Activated naive CD8-positive, alpha-beta T cell treated with anti-CD3 and anti-CD28 coated beads, Interleukin-2, amount 10 ng/mL, durations not matched to agents 7 days and 5 days (primary cell): ENCODE measurements at places on chromosomes 1 and 21.

DNA sequence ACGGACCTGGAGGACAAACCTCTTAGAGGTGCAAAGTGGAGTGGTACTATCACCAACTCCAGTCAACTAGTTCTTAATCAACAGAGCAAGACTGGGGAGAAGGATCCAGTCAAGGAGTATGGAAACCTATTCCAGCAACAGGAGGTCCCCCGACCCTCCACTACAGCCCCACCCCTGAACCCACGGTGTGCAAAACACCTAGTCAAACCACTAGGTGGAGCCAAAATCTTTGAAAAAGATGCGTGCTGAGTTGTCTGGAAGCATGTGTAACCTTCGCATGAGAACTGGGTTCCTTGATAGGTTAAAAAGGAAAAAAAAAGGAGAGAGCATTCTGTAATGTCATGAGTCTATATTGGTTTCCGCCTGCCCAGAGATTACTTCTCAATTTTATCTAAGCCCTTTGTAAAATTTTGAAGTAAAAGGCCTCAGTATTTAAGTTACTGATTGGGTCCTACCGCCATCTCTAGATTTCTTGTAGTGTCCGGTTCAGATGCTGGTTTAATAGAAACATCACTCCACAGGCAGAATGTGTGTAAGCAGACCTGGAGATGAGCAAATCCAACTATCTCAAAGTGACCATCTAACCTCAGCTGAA is 81.9 kb upstream of the HAO2 start:
- H3K27me3 ChIP-seq = peaks cover 25% of the 10 kb centered on the region
- no peak overlapping the region for H3K27ac ChIP-seq
- H3K36me3 ChIP-seq = no peaks in the 10 kb centered on the region
- no peaks in the 10 kb centered on the region for H3K4me1 ChIP-seq
- no peak for DNase-seq

DNA sequence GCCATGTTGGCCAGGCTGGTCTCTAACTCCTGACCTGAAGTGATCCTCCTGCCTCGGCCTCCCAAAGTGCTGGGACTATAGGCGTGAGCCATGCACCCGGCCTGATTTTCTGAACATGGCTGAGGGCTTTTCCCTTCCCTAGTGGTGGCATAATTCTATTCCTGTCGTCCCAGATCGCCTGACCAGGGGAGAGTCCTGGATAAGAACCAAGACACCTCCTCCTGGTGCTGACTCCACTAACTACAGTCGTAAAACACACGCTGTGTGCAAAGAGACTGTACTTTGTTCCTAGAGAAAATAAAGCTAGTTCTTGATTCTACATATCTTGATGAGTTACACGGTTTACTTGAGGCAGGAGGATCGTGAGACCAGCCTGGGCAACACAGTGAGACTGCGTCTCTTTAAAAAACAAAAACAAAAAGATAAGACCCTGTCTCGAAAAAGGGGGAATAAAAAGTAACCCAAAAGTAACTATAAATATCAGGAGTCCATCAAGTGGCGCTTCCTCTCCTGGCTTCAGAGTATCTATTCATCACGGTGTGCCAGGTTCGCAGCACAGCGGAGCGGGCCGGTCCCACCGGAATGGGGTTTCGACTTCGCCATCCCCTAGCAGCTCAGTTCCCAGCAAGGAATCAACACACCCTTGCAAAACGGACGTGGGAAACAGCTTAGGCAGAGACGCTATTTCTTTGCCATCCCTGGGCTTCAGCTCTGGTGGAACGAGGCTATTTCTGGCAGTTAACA is 973 bp downstream of the SDF4 start:
- peak overlapping the region; percentile 92 for H3K27ac ChIP-seq
- H3K27me3 ChIP-seq = no peaks in the 10 kb centered on the region
- H3K4me3 ChIP-seq = peak overlapping the region; percentile 92
- no peak for DNase-seq

DNA sequence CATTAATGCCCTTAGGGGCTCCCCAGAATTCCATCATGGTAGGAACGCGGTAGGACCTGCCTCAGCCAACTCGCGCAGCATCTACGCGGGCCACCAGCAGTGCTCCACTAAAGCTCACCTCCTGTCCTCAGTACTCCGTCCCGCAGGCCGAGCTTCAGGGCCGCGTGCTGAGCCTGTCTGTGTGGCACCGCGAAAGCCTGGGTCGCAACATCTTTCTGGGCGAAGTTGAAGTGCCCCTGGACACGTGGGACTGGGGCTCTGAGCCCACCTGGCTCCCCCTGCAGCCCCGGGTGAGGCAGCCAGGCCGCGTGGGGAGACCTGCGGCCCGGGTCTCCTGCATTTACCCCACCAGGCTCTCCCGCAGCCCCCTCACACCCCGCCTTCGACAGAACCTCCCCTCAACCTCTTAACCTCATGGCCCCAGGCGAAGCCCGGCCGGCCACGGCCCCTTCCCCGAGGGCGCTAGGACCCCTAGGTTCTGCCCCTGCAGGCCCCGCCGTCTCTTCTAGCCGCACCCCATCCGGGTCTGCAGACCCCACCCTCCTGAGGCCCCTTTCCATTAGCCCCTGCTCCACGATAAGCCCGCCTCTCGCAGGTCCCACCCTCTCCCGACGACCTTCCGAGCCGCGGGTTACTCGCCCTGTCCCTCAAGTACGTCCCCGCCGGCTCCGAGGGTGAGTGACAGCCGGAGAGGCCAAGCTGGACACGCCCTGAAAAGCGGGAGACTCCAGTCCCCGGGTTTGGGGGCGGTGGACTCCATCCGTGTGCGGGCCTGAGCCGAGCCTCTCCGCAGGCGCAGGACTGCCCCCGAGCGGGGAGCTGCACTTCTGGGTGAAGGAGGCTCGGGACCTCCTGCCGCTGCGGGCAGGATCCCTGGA is 9.1 kb downstream of the SYTL1 start:
- no peak for DNase-seq
- H3K27me3 ChIP-seq = no peaks in the 10 kb centered on the region
- H3K4me3 ChIP-seq = no peak overlapping the region
- peaks cover 8% of the 10 kb centered on the region for H3K36me3 ChIP-seq
- H3K27ac ChIP-seq = no peak overlapping the region

DNA sequence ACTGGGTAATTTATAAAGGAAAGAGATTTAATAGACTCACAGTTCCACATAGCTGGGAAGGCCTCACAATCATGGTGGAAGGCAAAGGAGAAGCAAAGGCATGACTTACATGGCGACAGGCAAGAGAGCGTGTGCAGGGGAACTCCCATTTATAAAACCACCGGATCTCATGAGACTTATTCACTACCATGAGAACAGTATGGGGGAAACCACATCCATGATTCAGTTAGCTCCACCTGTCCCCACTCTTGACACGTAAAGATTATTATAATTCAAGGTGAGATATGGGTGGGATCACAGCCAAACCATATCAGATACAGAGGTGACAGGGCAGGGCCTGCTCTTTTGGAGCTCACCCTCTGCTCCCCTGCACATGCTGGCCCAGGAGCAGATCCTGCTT is 31.4 kb upstream of the TMEM61 start:
- no peaks in the 10 kb centered on the region for H3K36me3 ChIP-seq
- DNase-seq = no peak
- H3K4me1 ChIP-seq = peaks cover 19% of the 10 kb centered on the region
- no peak overlapping the region for H3K4me3 ChIP-seq
- H3K27me3 ChIP-seq = peaks cover 5% of the 10 kb centered on the region
- no peak overlapping the region for H3K27ac ChIP-seq

DNA sequence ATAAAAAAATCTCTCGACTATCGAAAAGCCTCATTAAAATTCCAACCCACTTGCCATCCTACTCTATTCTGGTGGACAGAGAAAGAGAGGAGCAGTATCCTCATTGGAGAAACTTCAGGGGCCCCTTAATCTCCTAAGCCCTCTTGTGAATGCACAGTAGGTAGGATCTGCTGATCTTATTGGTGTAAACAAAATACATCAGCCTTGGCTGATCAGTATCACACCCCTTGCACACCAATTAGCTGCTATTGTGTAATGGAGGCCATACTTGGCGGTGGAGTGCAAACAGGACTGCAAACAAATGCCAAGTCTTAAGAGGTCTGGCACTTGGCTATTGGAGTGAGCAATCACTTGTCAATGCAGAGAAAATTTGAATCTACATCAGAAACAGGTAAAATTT is 15.7 kb downstream of the VCAM1 start:
- no peak overlapping the region for H3K4me3 ChIP-seq
- no peaks in the 10 kb centered on the region for H3K36me3 ChIP-seq
- H3K27ac ChIP-seq = no peak overlapping the region
- no peaks in the 10 kb centered on the region for H3K4me1 ChIP-seq
- peaks cover 16% of the 10 kb centered on the region for H3K27me3 ChIP-seq

DNA sequence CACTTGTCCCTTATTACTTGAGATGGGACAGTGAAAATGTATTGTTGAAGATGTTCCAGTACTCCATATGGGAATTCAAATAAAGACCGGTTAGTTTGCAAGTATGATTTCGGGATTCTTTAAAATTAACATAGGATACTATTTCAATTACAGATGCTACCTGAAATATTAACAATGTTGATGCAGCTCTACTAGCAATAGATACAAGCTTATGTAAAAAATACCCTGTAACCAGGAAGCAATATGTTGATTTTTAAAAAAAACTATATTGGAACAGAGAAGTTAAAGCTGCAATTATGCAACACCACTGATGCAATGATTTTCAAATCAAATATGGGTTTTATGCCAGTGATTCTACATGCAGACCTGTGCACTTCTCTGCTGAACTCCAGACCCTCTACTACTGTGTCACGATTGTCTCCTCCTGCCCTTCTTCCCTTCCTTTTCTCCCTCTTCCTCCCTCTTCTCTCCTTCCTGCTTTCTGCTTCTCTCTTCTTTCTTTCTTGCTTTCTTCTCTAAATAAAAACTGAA is 179.2 kb downstream of the ATP6V1G3 start:
- no peak for DNase-seq
- H3K27me3 ChIP-seq = peaks cover 13% of the 10 kb centered on the region
- H3K4me3 ChIP-seq = no peak overlapping the region
- H3K27ac ChIP-seq = no peak overlapping the region
- no peaks in the 10 kb centered on the region for H3K36me3 ChIP-seq
- H3K4me1 ChIP-seq = no peaks in the 10 kb centered on the region

GRCh38 chr1:116389686-116390085 is 16.6 kb downstream of the ATP1A1 start:
- H3K4me3 ChIP-seq = no peak overlapping the region
- H3K27me3 ChIP-seq = no peaks in the 10 kb centered on the region
- peaks cover 36% of the 10 kb centered on the region for H3K4me1 ChIP-seq
- DNase-seq = no peak
- H3K27ac ChIP-seq = peak overlapping the region; percentile 52

DNA sequence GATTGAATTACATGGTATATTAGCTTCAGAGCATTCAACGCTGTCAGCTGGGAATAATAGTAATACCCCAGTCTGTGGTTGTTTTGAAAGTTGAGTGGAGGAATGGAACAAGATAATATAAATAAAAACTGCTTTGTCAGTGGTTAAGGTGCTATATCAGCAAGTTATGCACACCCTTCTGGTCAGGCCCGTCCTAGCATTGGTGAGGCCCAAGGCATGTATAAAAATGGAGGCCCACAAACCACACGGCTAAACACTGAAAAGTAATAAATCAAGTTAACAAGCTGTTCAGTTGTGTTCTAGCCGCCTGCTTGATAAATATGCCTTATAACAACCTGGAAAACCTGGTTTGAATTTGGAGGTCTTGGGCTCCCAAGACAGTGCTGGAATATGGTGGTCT is 77.4 kb downstream of the PSMG1 start:
- no peak overlapping the region for H3K4me3 ChIP-seq
- DNase-seq = no peak
- no peaks in the 10 kb centered on the region for H3K36me3 ChIP-seq
- H3K4me1 ChIP-seq = no peaks in the 10 kb centered on the region
- peaks cover 12% of the 10 kb centered on the region for H3K27me3 ChIP-seq

- no peak for DNase-seq
- no peaks in the 10 kb centered on the region for H3K36me3 ChIP-seq
- H3K27ac ChIP-seq = no peak overlapping the region
- H3K4me1 ChIP-seq = no peaks in the 10 kb centered on the region
- no peaks in the 10 kb centered on the region for H3K27me3 ChIP-seq
- no peak overlapping the region for H3K4me3 ChIP-seq
These were observed 198.9 kb downstream of the HS2ST1 start for GRCh38 chr1:87113313-87113712.

- H3K4me1 ChIP-seq = peaks cover 3% of the 10 kb centered on the region
- no peaks in the 10 kb centered on the region for H3K27me3 ChIP-seq
- no peak overlapping the region for H3K4me3 ChIP-seq
These were observed 26.1 kb downstream of the SPRTN start for GRCh38 chr1:231364192-231364591.

- no peaks in the 10 kb centered on the region for H3K36me3 ChIP-seq
- no peak for DNase-seq
- no peaks in the 10 kb centered on the region for H3K4me1 ChIP-seq
- no peak overlapping the region for H3K4me3 ChIP-seq
- H3K27me3 ChIP-seq = peaks cover 5% of the 10 kb centered on the region
- no peak overlapping the region for H3K27ac ChIP-seq
These were observed 106.4 kb downstream of the ETS2 start for GRCh38 chr21:38912102-38912629.

- H3K36me3 ChIP-seq = no peaks in the 10 kb centered on the region
- no peak overlapping the region for H3K27ac ChIP-seq
- DNase-seq = no peak
- H3K27me3 ChIP-seq = no peaks in the 10 kb centered on the region
These were observed 181.3 kb upstream of the DMRTA2 start for GRCh38 chr1:50604580-50604979.

- H3K27me3 ChIP-seq = peaks cover 15% of the 10 kb centered on the region
- H3K4me3 ChIP-seq = no peak overlapping the region
- H3K36me3 ChIP-seq = peaks cover 2% of the 10 kb centered on the region
- DNase-seq = no peak
These were observed 3.3 kb upstream of the SKI start for GRCh38 chr1:2224631-2225428.

- DNase-seq = no peak
- no peaks in the 10 kb centered on the region for H3K4me1 ChIP-seq
- H3K36me3 ChIP-seq = no peaks in the 10 kb centered on the region
- no peak overlapping the region for H3K27ac ChIP-seq
These were observed 363.5 kb upstream of the USP24 start for GRCh38 chr1:55578646-55579045.

DNA sequence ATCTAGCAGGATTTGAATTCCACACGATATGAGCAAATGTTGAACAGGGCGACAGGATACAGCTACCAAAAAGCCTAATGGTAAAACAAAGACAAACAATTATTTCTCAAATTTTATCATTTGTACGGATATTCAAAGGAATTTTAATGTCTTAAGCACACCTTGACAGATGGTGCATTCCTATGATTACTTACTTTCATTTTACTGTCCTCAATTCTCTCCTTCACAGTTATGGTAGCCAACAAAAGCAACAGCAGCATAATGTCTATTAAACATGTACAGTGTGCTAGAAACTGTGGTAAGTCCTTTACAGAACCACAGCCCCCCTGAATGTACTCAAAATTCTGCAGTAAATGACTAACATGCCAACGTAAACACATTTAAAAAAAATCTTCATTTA is 365.8 kb downstream of the SMYD3 start:
- H3K27ac ChIP-seq = no peak overlapping the region
- H3K27me3 ChIP-seq = no peaks in the 10 kb centered on the region
- H3K4me1 ChIP-seq = no peaks in the 10 kb centered on the region
- H3K4me3 ChIP-seq = no peak overlapping the region
